ENCODE measurements at places on chromosomes 3 and 15. TPM values are rescaled to one million over a fixed set of nuclear protein-coding genes. Genes with fewer than 3 reads are reported as not detected.

COL6A6 gene
- polyA plus RNA-seq: 39.3 TPM

DHX30 gene
- polyA plus RNA-seq: 57.6 TPM

ISLR2 gene
- 2.4 TPM for polyA plus RNA-seq

TEX55 gene
- not detected for polyA plus RNA-seq

ATP13A4 gene
- 0.41 TPM for polyA plus RNA-seq

USP19 gene
- 59.6 TPM for polyA plus RNA-seq

SAXO2 gene
- 3.3 TPM for polyA plus RNA-seq

CLRN1 gene
- not detected for polyA plus RNA-seq

DNA sequence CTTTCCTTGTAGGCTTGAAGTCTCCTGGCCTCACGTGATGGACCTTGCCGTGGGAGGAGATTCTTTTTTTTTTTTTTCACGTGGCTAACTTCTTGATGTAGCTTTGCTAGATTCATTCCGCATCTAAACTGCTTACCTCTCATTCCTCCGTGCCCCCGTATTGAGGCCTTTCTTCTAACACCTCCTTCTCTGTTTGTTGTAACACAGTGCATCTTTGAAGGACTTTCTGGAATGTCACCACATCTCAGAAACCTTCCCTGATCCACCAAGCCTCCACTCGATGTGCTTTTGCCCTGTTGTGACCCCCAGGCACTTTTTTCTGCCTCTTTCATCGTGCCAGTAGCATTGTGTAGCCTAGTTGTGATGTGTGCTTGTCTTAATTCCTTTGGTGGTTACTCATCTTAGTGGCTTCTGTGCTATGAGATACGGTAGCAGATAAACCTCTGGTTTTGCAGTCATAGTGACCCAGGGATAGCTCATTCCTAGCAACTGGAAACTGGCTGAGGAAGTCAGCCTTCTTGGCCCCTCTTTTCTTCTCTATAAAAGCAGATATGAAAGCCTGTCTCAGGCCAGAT lies 1.6 kb upstream of the BNC1 start:
- DNase-seq: no peak

- no peak for DNase-seq
Measured at GRCh38 chr15:53811530-53811929, 52.1 kb upstream of the WDR72 start.

GRCh38 chr3:81816473-81817250 lies 55.2 kb upstream of the GBE1 start:
- DNase-seq: peak; percentile 56

DNA sequence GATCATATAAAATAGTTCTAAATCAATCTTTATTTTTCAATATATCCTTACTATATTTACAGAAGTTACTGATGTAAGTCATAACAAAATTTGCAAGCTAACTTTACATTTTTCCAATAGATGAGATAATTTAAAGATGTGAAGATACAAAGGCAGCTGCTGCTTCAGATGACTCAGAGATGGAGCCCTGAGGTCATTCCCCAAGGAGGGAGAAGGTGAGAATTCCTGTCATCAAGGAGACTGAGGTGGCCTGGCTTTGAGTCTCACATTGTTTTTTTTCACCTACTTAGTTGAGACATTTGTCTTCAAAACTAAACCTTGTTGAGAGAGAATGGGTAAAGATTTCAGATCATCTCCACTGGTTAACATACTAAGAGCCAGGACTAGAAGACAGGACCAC lies 3.9 kb upstream of the SAMD7 start:
- DNase-seq: no peak

- DNase-seq: no peak
Measured at GRCh38 chr3:38119821-38120692, 16.9 kb downstream of the ACAA1 start.

GRCh38 chr3:162007722-162008121 lies 511.1 kb downstream of the OTOL1 start:
- DNase-seq: no peak

DNA sequence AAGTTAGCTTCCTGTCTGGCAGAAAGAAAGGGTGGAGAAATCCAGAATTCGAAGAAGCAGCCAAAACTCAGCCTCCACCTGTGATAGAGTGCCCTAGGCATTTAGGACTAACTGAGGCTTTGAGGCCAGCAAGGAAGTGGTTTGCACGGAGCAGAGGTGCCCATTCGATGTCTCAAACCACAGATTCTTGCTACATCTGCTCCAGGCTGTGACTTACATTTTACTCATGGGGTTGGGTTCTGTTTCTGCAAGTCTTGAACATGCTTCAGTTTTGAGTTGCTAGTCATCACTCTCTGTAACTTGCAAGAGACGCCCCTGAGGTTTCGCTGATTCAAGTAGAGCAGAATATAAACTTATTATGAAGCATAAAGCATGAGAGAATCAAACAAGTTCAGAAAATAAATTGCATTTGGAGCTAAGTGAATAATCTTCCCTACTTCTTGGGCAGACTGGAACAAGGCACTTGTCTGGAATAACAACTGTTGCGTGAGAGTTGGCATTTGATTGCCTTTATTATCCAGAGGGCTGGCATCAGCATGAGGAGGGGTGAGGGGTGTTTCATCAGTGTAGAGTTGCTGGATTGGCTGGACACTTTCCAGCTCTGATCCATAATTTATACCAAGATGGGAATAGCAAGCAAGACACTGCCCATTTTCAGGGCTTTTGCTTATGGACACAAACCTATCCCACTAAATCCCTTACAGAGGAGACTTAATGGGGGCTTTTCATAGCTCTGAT lies 256.5 kb downstream of the AGBL1 start:
- DNase-seq: no peak

DNA sequence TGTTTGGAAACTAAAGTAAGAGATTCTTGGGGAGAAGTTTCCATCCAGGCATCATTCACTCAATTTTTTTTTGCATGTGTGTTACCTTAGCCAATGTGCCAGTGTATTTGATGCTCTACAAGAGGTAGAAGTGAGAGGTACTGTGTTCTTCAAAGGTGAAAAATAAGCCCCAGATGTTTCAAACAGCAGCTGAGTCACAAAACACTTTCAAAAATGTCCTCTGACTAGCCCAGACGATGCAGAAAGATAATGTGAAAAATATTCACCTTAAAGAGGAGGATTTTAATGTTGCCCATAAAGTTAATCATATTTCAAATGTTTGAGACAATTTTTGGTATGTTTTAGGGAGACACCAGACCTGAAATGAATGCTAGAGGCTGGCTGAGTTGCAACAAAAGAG lies 107.7 kb upstream of the RASGRP1 start:
- no peak for DNase-seq

GRCh38 chr3:22685597-22685996 lies 517.5 kb upstream of the UBE2E2 start:
- no peak for DNase-seq

DNA sequence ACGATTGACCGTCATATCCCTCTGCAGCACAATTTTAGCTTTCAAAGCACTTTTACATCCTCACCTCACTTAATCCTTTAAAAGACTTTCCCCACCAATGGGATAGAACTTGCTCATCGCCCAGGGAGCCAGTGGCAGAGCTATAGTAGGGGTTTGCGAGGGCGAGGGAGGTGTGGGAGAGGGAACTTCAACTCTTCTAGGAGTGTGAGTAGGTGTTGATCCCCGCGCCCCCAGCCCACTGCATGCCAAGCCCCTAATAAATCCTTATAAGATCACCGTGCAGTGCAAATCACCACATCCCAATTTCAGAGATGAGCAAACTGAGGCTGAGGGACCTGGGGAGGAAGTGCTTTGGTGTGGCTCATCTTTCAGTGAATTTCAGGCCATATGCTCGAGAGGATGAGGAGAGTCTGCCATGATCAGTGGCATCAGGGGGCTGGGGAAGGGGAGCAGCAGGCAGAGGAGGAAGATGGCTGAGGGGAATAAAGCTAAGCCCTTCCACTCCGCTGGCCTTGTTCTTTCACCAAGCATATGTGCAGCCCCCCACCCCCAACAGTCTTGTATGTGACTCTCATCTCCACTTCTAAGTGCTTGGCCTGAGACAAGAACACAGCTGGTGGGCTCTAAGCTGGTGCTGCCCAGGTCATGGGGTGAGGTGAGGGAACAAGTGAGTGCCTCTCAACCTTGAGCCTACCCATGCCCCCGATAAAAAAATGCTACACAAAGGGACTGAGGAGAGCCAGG lies 5.1 kb downstream of the INSYN1 start:
- no peak for DNase-seq

- no peak for DNase-seq
Measured at GRCh38 chr3:12384451-12385233, 95.8 kb downstream of the PPARG start.

DNA sequence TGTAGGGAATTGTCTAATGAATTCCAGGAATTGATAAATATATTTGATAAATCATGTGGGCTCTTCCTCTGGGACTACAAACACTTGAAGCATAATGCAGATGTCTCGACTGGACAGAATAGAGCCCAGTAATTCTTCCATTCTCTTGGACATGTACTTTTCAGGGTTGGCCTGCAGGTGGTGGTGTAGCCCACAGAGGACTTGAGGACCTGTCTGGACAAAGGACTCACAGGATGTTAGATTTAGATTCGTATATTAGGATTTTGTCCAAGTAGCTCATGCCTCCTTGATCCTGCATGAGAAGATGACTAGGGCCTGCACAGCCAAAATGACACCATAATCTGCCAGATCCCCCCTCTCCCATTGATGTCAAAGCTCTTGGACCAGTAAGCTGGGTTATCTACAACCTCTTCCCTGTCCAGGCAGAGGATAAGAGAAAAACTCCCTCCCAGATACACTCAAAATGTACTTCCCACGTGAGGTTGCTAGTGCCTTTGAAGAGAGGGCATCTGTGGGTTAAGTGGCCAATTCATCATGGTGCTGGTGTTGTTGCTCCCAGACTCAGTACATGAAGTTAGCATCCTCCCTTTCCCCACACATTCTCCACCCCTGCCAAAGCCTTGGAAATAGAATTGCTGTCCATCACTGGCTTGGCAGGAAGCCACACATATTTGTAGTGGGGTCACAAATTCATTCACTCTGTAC lies 88.6 kb upstream of the ZNF280D start:
- no peak for DNase-seq

GRCh38 chr3:125194061-125194848 lies 18.3 kb downstream of the SLC12A8 start:
- DNase-seq: no peak

DNA sequence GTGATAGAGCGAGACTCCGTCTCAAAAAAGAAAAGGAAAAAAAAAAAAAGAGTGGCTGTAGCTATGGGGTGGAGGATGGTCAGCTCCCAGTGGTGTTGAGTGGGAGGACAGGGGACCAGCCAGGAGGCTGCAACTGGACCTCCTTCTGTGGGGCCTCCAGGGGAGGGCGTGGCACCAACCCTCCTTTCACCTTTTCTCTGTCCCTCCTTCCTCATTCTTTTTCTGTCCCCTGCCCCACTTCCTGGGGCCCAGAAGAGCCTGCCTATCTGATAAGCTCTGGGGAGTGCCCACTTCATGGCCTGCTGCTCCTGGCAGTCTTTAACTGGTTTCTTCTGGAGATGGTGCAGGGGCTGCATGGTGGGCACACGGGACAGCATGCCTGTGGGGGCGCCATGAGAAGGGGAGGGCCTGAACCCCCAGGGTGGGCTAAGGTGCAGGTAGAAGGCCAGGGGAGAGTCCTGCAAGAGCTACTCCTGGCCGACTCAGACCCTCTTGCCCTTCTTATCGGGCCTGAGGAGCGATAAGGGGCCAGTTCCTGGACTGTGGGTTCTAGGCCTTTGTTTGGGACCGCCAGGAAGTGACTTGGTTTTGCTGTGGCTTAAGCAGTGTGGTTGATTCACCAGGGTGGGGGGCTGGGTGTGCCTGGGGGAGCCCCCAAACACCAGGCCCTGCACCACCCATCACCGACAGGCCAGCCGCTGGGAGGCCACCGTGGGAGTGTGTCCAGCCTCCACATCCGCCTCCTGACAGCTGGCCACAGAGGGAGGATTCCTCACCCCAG lies 49.4 kb upstream of the FLNB start:
- no peak for DNase-seq

DNA sequence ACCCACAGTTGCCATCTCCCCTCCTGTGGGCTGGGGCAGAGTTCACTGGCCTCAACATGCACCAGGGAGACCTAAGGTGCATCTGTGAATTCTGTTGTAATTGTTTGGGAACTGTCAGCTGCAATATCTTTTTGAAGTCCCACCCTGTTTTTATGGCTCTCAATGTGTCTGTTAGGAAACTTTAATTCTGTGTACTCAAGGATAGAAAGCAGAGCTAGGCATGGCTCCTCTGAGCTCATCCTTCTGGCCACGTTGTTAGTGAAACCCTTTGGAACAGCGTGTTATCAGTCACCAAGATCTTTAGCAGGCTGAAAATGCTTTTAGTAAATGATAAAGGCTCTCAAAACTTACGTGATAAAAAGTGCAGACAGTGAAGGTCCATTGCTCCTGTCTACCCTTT lies 33.6 kb upstream of the MTMR10 start:
- no peak for DNase-seq

DNA sequence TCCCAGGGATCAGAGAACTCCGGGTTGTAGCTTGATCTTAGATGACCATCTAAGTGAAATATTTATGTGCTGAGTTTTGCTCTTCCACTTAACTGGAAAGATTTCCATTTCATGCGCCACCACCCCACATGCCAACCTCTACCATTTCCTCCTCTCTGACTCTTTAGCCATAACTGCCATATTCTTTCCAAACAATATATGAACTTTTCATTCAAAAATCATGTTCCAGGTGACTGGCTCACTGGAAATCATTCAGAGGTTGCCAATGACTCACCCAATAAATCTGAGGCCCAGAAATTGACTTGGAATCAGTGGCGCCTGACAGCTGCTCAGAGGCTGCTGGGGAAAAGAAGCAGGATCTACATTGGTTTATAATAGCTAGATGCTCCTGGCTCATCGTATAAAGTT lies 31.6 kb upstream of the FAM174B start:
- DNase-seq: no peak

DNA sequence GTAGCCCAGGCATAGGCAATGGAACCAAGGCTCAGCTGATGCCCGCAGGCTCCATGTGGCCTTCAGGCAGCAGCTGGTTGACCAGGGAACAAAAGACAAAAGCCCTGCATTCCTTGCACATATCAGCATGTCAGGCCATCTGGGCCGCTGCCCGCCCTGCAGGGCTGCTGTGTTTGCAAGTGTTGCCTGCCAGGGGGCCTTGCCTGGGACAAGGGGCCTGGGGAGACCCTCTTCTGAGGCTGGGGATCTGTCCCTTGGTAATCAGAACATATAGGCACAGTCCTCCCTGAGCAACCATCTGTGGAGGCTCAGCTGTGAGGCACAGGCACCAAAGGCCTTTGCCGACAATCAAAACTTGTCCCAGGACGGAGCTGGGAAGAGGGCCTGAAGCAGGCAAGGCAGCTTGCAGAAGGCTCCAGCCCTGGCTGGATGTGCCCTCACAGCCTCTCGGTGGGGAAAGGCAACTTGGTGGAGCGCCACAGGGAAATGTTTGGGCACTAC lies 138.2 kb downstream of the TPRA1 start:
- DNase-seq: no peak

DNA sequence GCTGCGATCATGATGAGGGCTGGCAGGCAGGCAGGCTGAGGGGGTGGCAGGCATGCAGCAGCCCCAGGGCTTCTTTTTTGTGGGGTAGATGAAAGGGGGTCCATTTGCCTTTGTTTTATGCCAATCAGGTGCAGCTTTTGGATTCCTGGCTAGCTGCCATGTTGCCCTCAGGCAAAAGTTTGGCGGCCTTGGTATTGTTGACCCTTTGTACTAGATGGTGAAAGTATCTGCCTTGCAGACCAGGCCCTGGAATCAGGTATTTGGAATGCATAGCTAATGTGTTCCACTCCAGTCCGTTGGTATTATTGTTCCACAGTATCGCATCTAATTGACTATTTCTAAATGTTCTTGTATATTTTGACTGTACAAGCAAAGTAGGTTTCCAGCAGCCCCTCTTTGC lies 35.0 kb downstream of the EEFSEC start:
- no peak for DNase-seq

All from left renal pelvis (tissue), 4 donors.